Liver (tissue), 10 donors: ENCODE measurements at places on chromosomes 11 and 22. TPM values are rescaled to one million over a fixed set of nuclear protein-coding genes. Genes with fewer than 3 reads are reported as not detected.
A peak's percentile ranks its signal among the peaks of the same experiment; 100 is the strongest.

The EXPH5 gene
- 6.1 TPM for total RNA-seq

DNA sequence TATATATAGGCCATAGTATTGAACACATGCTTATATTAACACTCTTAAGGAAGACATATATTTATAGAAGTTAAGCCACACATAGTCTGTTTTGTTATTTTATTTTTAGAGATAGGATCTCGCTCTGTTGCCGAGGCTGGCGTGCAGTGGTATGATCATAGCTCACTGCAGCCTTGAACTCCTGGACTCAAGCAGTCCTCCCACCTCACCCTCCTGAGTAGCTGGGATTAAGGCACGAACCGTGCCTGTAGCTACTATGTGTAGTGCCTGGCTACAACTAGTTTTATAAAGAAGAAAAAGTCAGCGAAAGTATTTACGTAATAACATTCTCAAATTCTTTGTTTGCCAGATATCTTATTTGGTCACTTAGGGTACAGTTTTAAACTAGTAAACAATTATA, 5.6 kb upstream of the UCP2 start:
- no peak for DNase-seq

DNA sequence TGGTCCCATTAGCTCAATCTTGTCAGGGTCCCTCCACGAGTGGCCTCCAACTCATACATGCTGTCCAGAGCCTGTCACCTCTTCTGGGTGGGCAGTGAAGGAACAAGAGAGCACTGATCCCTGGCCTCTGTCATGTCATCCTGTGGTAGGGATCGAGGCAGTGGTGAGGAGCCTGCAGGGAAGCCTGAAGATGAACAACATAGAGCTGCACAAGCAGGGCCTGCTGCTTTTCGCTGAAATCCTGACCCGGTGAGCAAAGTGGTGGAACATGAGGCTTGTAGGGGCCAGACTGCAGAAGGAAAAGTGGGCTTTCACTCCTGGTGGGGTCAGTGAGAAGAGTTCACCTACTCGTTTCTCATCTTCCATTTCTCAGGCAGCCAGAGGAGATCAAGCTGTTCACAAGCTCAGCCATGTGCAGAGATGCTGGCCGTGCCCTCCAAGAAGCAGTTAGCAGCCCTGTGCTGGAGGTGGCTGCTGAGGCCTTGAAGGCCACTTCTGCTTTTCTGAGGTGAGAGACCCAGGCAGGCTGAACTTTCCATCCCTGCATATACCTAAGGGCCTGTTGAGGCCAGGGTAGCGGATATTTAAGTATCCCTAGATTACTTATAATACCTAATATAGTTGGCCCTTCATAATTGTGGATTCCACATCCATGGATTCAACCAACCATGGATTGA, 32.9 kb downstream of the MEI1 start:
- no peak for DNase-seq

- DNase-seq = peak; percentile 80
These were observed at the start of gene CPT1A for GRCh38 chr11:68841718-68842426. Gene CPT1A (minus strand): TSS chr11:68841916. CDS start chr11:68815474, 26,442 bp downstream.
